Stimulated activated CD8-positive, alpha-beta memory T cell treated with anti-CD3 and anti-CD28 coated beads, Interleukin-4, amount 100 ng/mL, for 4 hours (primary cell): ENCODE measurements at places on chromosomes 4 and X.

DNA sequence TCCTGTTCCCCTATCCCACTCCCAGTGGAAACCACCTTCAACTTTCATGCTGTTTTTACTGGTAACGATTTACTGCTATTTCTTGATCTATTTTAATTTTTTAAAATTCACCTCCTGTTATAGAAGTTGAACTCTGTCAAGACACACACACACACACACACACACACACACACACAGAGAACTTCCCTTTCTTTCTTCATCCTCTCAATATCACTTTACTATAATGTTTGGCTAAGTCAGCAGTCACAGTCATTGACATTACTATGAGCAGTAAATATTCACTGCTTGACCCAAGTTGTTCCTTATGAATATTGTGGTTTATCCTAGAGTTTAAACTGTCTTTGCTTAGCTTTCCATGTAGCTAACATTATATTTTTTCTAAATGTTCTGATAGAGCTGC lies 24.0 kb upstream of the SGMS2 start:
- DNase-seq = no peak

DNA sequence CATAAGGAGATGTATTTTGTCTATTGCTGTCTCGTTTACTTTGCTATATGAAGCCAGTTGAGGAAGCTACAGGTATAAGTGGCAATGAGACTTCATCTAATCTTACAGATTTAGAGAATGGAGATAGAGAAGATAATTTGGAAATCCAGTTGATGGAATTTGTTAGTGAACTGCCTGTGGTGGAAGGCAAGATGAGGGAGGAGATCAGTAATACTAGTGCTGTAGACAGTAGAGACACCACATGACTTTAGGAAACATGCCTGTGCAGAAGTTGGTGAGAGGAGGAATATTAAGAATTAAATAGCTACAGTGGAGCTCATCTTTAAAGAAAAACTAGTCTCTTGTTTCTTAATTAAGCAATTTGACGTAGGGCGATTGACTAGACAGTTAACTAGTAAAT lies 51.3 kb downstream of the RBPJ start:
- no peak for DNase-seq

DNA sequence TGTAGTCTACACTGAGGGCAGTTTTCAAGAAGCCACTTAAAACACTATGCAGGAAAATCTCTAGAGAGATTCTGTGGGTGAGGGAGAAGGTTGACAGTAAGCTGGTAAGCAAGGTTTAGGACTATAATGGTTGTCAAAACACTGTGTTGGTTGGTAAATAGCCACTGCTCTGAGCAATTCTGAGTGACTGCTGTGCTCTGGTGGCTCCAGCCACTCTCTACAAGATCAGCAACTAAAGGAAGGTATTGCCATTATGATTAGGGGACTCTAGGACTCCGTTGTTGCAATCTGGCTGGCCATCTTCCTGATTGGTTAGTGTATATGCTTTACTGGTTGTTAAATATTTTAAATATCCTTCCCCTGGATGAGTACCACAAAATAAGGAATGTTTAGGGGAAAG lies 5.5 kb upstream of the FAM47E start:
- DNase-seq = no peak

DNA sequence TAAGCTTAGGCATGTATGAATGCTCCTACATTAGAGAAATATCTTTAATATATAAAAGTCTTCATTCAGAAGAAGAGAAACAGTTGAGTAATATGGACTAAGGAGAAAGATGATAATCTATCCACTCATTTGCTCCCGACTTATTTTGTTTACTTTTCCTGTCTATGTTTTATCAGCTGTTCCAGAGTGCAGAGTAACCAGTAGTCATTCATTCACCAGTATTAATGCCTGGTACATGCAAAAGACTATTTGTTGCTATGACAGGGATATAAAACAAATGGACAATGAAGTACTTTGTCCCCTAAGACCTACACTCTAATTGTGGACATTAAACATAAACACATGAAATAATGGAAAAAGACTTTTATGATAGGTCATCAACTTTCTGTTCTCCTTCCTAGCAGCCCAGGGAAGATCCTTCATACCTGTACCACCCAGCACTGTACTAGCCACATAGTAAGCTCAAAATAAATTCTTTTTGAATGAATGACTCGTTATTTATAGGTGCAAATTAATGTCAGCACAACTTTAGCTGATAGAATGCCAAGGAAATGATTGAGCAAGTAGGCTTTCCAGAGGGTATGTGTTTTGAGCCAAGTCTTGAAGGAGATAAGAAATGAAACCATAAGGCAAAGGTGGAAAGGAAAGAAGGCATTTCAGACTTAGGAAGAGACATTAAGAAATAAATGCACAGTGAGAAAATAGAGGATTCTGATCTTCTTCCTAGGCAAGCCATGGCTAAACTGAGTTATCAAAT lies 45.0 kb upstream of the IL13RA1 start:
- no peak for DNase-seq
